ENCODE measurements at places on chromosomes 13 and 19.

- DNase-seq, result no peak
Observed at GRCh38 chr13:41970918-41971317, 10.0 kb upstream of the VWA8 start.

DNA sequence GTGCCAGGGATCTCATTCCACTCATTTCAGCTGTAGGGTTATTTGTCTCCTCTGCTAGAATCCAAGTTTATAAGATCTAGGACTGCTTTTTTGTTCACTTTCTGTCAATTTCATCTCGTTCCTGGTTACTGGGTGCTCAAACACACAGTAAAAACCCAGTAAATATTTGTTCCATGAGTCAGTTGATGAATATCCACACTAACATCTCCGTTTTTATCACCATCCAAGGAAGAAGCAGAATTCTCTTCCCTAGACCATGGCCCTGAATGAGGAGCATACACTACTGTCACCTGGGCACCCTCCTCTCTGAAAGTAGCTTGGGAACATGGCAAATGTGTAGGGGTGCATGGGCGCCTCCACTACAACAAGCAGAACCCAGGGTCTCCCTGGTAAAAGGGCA lies 390.8 kb downstream of the FOXO1 start:
- DNase-seq, result no peak

- no peak for DNase-seq
Observed at GRCh38 chr13:24281188-24282008, 28.0 kb upstream of the C1QTNF9 start.

GRCh38 chr13:43608400-43609137 lies 178.2 kb downstream of the ENOX1 start:
- no peak for DNase-seq

DNA sequence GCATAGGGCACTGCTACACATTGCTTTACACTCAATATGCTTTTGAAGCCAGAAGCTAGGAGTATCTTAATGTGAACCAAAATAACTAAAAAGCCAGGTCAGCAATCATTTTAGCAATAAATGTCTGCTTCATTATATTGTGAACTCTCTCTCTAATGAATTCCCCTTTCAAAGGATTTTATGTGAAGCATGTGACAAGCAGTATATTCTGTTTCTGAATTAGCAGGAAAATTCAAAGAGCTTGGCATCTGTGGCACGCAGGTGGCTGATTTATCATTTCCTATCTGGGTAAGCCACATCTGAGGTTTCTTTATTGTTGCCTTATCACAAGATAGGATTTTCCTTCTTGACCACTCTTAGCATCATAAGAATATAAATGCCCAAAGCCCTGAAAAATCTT lies 56.8 kb upstream of the KLF12 start:
- DNase-seq, result no peak

GRCh38 chr13:95948656-95949055 lies 104.5 kb downstream of the UGGT2 start:
- DNase-seq, result no peak

GRCh38 chr19:45640849-45641273 lies 1.7 kb upstream of the EML2 start:
- DNase-seq, result no peak

DNA sequence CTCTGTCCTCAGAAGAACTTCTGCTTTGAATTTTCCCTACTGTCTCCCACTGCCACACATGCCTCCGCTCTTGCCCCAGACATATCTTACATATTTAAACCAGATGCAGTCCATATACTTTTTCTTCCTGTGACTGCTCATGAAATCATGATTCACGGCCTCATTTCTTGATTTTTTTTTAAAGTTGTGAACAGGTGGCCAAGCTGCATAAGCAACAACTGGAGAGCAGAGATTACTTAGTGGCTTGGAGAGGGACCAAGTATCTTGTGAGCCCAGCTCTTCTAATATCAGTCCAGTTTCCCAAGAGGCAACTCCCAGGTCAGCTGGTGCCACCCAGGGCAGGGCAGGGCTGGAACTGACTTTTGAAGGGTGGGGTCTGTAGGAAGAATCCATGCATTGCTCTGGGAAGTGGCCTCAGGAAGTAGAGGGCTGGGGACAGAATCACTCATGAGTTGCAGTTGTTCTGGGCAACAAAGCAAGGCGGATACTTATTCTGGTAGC lies 152.4 kb downstream of the LMO7 start:
- no peak for DNase-seq

DNA sequence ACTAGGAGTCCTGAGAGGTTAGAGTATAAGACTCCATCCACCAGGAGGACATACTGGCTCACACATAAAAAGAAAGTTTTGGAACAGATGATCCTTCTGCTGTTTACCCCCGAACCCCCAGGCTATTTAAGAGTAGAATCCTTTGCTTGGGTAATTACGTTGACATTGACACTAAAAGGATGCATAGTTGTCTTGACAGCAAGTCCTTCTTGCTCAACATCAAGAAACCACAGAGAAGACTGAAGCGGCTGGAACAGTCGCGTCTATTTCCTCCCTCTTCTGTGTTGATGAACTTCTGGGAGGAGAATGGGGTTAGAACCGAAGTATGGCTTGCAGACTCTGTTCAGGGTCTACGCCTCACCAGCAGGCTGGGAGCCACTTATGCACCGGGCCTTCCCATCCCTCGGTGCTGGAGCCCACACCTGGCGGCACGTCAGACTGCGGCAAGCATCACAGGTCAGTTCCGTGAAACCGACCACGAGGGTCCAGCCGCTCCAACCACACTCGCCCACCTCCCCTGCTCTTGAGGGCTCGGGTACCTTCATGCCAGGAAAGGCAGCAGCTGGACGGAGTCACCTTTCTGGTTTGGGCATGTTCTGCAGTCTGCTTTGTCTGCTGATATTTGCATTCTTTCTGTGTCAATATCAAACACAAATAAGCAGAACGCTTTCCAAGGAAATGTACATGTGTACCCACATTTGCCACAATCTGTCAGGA lies 42.4 kb upstream of the RANBP3 start:
- DNase-seq, result no peak

- DNase-seq, result no peak
Observed at GRCh38 chr13:39525506-39525905, 77.5 kb downstream of the LHFPL6 start.

- DNase-seq, result no peak
Observed at GRCh38 chr13:21218351-21219035, 42.0 kb downstream of the MRPL57 start.

DNA sequence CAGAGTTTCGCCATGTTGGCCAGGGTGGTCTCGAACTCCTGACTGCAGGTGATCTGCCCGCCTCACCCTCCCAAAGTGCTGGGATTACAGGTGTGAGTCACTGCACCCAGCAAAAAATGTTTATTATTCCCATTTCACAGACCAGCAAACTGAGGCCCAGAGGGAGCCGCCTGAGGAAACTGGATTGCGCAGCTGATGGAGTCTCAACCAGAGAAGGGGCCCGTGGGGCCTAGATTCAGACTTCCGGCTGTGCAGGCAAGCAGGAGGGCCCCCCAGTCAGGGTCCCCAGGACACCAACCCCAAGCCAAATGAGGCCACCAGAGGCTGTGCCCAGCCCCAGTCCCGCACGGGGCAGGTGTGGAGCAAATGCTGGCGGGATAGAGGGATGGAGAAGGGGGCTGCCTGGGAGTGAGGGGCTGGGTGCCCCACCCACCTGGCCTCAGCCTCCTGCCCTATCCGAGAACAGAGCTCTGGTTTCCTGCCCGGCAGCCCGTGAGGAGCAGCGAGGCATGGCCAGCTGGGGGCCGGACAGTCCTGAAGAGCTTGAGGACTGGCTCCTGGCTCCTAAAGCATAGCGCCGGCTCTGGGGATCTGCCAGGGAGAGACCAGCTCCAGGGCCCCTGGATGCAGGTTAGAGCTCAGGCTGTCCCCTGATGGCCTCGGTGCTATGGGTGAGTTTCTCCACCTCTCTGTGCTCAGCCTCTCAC lies 22.0 kb downstream of the MISP start:
- no peak for DNase-seq

DNA sequence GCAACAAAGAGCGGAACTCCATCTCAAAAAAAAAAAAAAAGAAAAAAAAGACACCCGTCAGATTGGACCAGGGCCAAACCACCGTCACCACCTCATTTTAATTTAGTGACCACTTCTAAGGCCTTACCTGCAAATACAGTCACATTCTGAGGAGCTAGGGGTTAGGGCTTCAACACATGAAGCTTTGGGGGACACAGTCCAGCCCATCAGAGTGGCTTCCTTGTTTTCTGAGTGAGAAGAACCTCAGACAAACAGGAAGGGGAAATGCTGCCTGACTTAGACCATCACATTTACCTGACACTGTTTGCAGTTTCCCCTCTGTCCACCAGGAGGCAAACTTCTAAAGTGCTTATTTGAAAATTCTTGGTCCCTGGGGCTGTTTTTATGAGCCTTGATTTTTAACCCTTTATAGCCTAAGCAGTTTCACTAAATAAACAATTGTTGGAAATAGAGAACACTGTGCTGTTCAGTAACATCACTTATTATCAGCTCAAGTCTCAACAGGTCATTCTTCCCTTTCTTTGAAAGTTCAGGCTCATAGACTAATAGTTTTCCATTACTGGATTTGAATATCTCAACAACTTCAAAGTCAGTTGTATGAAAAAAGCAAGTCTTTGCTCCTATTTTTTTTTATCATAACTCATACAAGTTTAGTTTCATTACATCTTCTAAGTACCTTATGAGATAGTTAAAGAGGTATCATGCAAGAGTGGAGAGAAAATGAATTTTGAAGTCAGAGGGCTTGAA lies 74.9 kb upstream of the WASF3 start:
- DNase-seq, result peak; percentile 19

DNA sequence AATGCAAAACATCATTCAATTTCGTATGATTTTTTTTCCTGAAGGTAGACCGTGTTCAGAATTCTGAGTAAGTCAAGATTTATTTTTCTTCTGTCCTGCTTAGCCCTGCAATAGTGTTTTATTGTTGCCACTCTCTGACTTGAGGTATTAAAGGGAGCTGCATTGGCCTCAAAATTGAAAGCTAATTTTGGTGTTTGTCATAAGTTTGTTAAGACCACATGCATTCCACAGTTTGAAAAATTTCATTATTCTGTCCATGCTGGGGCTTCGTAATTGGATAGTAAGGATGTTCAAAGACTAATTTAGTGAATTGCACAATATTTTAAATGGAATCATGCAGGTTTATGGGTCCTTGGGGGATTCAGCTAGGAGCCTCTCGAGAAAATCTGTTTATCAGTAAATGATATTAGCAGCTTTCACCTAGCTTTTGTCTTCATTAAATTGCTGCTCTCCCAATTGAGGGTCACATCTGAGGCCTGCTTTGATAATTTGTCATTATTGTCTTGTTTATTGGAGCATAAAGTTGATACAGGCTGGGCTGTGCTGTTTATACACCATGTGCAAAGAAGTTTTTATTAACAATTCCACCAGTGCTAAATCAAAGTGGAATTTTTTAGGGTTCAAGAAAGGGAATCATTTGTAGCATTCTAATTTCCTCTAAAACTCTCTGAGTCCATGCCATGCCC lies 339.8 kb upstream of the OBI1 start:
- DNase-seq, result no peak

GRCh38 chr19:5352229-5352763 lies 11.7 kb upstream of the PTPRS start:
- DNase-seq, result no peak

DNA sequence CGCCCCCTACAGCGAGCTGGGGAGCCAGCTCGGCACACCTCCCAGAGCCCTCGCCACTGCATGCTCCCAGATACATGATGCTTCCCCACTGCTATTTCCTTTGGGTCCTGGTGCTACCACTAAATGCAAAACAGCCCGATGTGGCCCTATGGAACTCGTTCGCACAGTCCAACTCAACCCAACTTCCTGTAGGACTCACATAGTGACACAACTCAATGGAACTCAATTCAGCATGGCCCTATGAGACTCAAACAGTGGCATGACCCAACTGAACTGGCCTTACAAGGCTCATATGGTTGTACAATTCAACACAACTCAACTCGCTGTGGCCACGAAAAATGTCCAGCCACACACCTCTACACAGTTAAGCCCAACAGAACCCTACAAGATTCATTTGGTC lies 3.5 kb downstream of the KCNA7 start:
- no peak for DNase-seq

DNA sequence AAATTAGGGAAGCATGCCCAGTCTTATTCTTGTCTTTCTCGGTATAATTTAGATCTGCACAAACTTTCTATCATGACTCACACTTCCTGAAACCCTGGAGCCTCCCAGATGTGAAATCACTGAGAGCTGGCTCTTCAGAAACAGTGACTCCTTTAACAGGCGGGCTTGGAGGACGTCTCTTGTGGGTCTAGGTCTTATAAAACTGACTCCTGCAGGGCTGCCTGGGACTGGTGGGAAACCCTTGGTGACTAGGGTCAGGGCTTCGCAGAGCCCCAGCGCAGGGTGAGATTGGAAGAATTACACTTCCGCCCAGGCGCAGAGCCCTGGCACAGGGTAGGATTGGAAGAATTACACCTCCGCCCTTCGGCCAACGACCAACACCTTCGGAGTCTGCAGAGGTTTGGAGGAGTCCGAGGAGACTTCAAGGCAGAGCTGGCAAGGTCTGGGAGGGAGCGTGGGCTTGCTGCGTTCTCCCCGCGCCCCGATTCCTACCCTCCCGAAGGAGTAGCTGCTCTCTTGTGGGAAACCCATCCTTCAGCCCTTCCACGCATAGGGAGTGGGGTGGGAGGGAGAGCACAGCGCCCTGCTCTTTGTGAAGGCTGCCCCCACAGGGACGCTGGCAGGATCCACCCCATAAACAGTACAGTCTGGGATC lies 43.4 kb upstream of the MAP3K10 start:
- no peak for DNase-seq

- no peak for DNase-seq
Observed at GRCh38 chr13:40648841-40649240, 17.6 kb downstream of the FOXO1 start.
